ENCODE measurements at places on chromosomes 16 and 17. TPM values are rescaled to one million over a fixed set of nuclear protein-coding genes. Genes with fewer than 3 reads are reported as not detected.

POLR2C gene
- 118 TPM for total RNA-seq

MYH13 gene
- total RNA-seq, result not detected

LGALS9C gene
- total RNA-seq, result 0.98 TPM

PHF23 gene
- 47.1 TPM for total RNA-seq

RNF222 gene
- total RNA-seq, result 1.1 TPM

PPL gene
- total RNA-seq, result 33.4 TPM

Measured in placental epithelial cell (primary cell).